ENCODE measurements at places on chromosomes 6 and 20.

DNA sequence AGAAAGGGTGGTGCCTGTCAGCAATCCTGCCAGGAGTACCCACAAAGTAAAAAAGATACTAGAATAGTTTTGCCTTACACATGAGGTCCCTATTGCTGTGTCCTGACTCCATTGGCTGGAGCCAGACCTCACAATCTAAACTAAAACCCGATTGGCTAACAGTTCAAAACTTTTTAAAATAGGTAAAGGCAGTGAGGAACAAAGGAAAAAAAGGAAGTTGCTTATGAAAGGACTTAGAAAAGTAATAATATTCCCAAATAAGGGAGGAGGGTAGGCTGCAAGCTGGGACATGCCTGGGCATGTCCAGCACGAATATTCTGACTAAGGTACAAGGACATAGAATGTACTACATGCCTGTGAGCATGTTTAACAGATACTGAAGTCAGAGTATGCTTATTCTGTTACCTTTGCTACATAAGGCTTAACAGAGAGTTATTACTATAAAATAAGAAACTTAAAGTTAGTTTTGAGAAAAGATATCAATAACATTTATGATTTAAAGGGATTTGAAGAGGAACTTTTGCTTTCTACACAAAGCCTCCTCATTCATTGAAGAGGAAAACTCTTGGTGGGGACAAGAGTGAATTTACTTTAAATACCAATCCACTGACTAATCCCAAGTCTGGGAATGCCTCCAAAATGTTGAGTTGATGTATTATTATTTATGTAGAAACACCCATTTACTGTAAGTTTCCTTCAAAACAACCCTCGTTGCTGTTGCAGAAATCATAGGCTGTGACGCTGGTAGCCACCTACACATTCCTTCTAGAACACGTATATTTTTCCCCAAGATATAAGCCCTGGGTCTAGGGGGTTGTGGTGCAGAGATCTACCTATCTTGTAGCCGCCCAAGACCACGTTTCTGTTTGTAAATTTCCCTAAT, 8.2 kb upstream of the MTHFD1L start:
- no peak for DNase-seq

DNA sequence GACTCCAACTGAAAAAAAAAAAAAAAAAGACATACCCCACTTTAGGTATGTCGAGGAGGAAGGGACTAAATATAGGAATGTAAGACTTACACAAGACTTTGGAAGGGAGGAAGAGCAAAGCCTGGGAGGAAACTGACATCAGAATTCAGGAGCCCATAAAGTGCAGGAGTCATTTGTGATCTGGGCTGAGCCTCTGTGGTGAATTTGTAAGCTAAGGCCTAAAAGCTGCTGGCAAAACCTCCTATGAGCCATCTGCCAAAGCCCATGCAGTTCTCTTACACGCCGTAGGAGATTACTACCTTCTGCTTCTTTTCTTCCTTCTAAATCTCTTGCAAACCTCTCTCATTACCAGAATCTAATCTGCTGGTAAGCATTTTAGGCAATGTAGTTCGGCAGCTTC, 52.0 kb upstream of the THEMIS start:
- DNase-seq, result no peak

DNA sequence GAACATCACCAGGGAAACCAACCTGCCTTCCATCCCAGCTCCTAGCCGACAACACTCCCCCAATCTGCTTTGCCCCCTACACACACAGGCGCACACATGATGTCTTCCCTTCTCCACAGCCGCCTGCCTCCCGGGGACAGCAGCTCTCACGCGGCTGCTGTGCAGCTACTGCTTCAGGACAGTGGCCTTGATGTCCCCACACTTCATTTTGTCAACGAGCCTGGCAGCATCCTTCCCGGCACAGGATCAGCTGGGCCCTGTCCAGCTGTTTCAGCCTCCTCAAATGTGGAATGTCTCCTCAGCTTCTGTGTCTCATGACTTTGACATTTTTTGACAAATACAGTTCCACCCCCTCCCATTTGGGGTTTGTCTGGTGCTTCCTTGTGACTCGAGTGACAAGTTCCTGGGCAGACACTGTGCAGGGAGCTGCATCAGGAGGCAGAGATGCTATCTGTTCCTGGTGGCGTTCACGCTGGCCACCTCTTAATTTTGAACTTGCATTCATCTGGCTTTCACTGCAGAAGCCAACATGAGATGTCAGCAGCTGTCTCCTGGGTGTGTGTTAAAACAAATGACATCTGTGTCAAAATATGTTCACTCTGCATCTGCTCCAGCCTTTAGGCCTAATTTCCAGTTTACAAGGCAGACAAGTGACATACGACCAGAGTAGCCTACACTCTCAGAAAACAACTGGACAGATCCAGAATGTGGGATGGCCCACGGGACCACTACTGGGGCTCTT, 57.2 kb downstream of the GINS1 start:
- no peak for DNase-seq

DNA sequence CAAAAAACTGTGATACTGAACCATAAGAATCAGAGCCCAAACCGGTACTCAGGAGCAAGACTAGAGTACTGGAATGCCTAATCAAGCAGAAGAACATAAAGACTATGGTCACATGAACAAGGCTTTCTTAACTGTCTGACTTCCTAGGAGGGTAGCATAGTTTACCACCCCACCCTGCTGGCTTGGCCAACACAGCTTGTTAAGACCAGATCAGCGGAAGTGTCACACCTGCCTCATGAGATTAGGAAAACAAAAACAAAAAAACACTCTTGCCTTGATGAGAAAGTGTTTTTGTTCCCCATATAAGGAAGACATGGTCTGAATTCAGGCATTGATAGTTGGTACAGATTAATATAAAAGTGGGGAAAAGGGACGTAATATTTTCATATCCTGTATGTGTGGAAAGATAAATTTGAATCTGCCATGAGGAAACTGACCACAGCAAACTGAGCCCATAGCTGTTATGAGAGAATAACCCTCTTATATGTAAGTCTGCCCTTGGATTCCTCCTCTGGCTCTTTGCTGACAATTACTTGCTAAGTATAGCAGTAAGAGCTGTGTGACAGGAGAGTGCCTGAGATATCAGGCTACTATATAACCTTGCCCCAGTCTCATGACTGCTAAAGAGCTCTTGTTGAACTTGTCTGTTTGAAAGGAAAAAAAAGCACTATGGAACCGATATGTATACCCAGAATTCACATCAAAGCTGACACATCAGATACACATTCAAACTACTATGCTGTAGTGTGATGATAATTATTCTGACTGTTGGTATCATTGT, 197.1 kb downstream of the EPHA7 start:
- DNase-seq, result no peak

DNA sequence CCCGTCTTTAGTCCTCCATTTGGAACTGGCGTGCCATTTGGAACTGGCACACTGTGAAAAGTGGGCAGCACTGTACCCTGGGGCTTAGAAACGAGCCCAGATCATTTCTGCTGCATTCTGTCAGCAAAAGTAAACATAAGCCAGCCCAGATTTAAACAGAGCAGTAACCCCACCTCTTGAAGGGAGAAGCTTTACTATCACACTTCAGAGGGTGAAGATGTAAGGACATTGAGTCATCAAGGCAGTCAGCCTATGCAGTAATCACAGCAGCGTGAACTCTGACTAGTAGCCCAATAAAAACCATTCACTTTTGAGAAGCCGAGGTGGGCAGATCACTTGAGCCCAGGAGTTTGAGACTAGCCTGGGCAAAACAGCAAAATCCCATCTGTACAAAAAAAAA, 216.9 kb downstream of the EYA2 start:
- no peak for DNase-seq
